Activated CD8-positive, alpha-beta memory T cell treated with anti-CD3 and anti-CD28 coated beads for 1 hour (primary cell): ENCODE measurements at places on chromosomes 5 and 9.

DNA sequence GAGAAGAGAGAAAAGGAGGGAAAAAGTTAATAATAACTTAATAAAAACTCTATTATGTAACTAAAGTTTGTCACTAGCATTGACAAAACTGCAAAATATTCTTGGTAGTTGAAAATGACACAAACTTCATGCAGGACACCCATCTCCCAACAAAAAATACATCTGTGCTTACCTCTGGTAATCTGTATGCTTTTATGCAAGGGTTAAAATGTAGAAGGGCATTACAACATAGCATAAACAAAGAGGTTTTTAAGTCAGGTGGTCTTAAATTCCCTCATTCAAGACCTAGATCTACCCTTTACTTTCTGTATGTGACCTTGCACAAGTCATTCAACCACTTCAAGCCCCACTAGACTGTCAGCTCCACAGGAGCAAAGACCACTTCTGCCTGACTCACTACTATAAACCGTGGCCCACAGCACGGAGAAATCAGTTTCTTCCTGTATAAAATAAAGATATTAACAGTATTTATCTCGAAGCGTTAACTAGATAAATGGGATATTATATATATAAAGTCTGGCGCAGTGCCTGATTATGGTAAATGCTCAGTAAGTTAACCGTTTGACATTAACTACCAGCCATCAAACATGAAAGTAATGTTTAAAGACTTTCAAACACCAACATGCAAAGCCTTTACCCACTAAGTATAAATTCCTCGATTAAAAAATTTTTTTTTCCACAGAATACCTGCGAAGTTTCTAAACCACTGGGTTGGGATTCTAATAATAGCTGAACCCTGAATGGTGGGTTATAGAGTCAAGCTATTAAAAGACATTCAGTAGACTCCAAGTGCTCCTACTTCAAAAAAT, 2.0 kb downstream of the FBXL17 start:
- no peak for DNase-seq

DNA sequence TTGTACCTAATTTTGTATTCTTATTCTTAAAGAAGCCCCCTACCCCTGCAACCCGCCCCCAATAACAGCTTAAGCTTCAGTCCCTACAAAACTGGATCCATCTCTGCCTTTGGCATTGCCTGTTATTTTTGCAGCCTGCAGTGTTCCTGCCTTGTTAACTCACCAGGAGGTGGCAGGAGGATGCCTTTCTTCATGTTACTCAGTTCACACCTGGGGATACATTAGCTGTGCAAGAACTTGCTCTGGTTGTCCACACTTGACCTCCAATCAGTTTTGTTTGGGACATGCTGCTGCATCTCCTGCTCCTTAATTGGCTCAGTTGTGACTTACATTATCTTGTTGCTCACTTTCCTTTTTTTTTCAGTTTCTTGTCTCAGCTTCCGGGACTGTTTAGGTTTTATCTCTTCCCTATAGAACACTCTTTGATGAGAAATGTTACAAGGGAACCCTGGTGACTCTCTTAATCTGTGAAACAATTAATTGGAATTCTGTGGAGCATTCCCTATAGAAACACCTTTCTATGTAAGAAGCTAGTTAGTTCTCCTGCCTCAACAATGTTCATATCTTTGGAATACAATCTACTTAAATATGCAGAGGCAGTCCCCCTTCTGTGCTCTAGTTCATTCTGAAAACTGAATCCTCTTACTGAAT, 467.7 kb upstream of the ACO1 start:
- no peak for DNase-seq

DNA sequence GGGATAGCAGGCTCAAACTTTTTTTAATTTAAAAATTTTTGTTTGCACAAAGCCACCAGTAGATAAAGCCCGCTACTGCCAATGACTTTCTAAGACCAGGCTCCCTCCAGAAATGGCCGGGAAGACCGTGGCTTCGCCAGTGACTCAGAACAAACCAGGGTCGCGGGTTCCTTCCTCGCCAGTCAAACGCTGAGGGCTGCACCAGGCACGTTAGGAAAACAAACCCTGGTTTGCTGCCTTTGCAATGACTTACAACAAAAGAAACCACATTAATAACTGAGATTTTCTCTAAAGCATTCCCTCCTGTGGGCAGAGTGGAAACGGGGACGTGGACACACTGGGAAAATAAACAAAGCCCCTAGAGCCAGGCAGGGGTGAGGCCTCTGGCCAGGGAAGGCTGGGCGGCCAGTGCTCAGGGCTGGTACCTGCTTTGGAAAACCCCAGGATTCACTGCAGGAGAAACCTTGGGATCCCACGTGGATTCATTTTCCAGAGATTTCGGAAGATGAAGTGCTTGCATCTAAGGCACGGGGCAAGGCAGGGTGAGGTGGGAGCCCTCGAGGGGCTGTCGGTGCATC, 3.8 kb downstream of the PRRX2 start:
- no peak for DNase-seq

DNA sequence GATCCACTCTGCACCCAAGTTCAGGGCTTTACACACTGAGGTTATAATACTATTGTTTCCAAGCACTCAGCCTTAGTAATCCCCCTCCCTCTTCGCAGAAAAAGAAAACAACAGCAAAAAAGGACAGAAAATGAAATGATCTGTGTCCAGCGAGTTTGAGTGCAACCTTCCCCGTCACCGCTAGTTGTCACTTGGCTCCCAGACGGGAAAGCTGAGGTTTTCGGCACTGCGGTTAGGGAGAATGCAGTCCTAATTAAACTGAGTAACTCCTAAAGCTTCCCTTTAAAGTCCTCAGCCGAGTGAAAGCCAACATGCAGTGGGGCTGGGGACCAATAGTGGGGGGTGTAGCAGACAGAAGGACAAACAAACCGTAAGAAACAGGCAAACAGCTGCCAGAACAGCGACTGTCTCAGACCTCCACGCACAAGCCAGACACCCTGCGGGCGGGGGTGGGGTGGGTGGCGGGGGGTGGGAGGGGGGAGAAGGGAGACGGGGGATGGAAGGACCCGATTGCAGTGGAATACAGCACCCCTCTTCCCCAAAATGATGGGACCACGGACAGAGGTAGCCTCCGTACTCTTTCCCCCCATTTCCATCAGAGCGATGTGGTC, 680 bp downstream of the GLRA1 start:
- no peak for DNase-seq

- DNase-seq = no peak
These were observed 108.0 kb upstream of the RAD23B start for GRCh38 chr9:107175041-107175440.

- DNase-seq = no peak
These were observed 102.2 kb downstream of the MAP1B start for GRCh38 chr5:72209147-72210115.

DNA sequence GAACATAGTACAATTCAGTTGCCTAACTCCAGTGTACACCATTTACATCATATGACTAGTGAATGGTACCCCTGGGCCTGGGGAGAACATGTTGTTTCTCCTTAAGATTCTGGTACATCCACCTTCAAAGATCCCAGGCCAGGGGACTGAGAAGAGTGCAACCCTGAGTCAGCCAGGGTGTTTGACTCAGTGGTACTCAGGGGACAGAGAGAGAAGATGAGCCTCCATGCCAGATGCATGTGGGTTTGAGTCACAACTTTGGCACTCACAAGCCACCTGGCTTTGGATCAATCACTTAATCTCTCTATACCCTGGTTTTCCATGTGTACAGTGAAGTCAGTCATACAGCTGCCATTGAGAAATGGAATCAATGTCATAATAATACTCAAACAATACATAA, 53.7 kb downstream of the MAP1B start:
- DNase-seq = no peak

DNA sequence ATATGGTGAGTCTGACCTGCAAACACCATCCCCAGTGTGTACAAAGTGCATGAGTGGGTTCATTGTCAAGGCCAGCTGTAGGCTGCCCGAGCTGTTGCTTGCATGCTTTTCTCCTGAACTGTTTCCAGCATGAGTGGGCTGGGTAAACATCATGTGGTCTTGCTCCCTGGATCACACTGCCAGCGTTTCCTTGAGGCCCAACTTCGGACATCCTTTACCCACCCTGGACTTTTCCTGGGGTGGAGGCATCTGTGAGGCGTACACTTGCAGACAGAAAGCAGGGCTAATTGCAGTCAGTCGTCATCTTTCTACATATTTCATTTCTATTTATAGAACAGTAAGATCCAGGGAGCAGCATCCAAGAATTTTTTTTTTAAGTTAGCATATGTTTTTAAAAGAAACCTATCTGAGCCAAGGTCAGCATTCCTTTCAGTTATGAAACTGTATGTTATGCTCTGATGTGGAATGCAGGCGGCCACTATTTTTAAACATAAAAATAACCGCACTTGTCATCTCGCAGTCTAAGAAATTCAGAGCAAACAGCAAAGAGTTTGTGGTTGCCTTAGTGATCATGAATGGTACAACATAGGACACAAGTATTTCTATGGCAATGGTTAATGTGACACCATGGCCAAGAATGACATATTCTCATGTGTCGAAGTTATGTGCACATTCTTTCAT, 106.5 kb upstream of the DMRT1 start:
- no peak for DNase-seq

- no peak for DNase-seq
These were observed 11.8 kb upstream of the ZFP2 start for GRCh38 chr5:178883815-178884430.

DNA sequence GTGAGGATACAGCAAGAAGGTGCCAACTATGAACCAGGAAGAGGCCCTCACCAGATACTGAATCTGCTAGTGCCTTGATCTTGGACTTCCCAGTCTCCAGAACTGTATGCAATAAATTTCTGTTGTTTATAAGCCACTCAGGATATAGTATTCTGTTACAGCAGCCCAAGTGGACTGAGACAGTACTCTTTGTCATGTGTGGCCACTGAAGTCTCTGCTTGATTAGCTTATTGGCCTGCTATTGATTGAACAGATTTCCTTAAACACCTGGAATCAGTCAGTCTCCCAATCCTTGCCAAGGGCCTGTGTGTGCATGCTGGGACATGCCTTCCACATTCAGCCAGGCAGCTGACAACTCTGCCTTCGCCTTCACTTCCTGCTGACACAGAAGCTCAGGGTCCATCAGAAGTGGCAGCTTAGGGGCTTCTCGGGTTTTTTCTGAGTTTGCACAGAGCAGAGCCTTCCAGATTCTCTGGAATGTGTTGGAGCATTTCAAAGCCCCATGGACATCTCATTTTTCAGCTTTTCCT, 13.7 kb upstream of the ROR2 start:
- no peak for DNase-seq

- DNase-seq = no peak
These were observed 1055.9 kb downstream of the CDH18 start for GRCh38 chr5:18932081-18932480.

DNA sequence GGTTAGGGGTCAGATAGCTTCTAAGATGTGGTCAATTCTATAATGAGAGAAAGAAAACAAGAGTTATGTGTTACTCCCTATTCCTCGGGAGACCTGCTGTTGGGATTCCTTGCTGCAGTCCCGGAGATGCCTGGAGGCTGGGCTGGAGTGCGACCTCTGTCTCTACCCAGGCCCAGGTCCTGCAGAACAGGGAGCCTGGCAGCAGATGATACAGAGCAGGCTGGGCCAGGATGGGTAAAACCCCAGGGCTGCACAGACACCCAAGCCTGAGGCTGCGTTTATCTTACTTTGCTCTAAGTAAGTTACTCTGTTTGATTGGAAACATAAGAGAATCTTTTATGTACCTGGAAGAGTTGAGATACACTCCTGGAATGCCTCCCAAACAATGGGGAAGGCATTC, 26.9 kb upstream of the FAM120AOS start:
- DNase-seq = no peak

- DNase-seq = no peak
These were observed 2.3 kb downstream of the POMT1 start for GRCh38 chr9:131505012-131505411.

- DNase-seq = no peak
These were observed 98.1 kb upstream of the TUT7 start for GRCh38 chr9:86452201-86452828.

DNA sequence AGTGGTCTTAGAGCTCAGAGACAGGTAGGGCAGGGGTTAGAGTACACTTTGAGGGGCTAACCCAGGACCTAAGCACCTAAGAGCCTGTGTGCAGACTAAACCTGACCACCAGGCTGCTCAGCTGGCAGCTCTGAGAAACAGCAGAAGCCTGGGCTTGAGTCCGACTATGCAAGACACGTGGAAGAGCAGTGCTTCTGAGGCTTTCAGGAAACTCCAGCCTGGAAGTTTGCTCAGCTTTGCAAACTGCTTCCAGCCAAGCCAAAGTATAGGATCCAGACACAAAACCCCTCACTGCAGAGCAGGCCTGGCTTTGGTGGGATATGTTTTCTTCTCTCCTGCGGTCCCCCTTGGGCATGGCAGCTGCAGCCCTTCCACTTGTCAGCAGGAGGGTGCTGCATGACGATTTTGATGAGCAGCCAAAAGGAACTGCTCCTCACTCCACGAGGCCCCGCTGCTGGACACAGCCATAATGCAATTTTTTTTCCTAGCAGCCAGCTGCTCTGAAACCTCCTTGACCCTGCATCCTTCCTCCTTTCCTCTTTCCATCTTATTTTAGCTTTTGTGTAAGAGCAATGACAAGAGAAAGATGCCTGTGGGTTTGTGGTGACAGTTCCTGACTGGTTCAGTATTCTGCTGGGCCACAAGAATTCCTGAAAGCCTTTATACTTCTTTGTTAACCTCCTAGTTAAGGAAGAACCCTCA, 123.1 kb downstream of the LIFR start:
- DNase-seq = no peak

- no peak for DNase-seq
These were observed 703.9 kb downstream of the EFNA5 start for GRCh38 chr5:106966686-106967315.

DNA sequence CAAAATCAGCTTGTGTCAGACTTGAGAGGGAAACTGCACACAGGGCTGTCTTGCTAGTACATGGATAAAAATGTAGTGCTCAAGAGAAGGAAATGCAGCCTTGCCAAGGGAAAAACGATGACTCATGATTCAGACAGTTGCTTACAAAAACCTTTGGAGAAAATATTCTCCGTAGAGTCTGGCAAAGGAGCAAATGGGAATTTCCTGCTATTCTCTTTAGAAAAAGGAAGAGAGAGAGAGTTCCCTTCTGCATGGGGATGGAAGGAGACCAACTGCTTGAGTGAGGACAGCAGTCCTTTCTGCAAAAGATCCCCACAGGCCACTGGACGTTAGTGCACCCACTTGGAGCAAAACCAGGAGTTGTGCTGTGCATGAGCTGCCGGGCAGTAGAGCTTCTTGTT, 7.6 kb downstream of the IFNB1 start:
- no peak for DNase-seq

- DNase-seq = no peak
These were observed 612.3 kb downstream of the BNC2 start for GRCh38 chr9:16258191-16258590.

GRCh38 chr9:127563579-127563978, 48.5 kb upstream of the STXBP1 start:
- no peak for DNase-seq
